ENCODE measurements at places on chromosomes 1 and 21.

DNA sequence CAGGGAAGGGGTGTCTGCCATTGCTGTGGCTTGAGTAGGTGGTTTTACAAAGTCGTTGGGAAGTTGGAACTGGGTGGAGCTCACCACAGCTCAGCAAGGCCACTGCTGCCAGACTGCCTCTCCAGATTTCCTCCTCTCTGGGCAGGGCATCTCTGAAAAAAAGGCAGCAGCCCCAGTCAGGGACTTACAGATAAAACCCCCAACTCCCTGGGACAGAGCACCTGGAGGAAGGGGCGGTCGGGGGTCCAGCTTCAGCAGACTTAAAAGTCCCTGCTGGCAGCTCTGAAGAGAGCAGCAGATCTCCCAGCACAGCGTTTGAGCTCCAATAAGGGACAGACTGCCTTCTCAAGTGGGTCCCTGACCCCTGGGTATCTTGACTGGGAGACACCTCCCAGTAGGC, 124.2 kb downstream of the LHX8 start:
- no peak for DNase-seq
- H3K4me1 ChIP-seq = no peaks in the 10 kb centered on the region
- H3K27ac ChIP-seq = no peak overlapping the region
- no peak overlapping the region for H3K4me3 ChIP-seq
- no peaks in the 10 kb centered on the region for H3K27me3 ChIP-seq

- no peak overlapping the region for H3K27ac ChIP-seq
- no peaks in the 10 kb centered on the region for H3K36me3 ChIP-seq
- no peak for DNase-seq
- H3K4me1 ChIP-seq = peaks cover 9% of the 10 kb centered on the region
- H3K4me3 ChIP-seq = no peak overlapping the region
These were observed 134.5 kb downstream of the VAV3 start for GRCh38 chr1:107830526-107830925.

DNA sequence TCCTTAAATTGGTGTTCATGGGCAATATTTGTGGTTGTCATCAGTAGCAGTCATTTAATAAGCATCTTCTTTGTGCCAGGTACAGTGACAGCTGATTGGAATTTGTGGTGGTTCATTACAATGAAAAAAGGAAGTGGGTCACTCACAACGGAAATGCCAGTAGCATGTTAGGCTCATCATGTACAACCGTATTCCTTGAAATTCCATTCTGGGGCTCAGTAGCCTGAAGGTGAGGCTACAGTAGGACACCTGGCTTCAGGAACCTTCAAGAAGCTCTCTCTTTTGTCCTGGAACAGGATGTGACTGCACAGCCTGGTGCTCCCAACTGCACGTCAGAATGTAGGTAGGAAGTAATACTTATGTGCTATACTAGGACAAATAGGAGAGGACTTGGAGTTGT, 93.9 kb downstream of the ST3GAL3 start:
- no peaks in the 10 kb centered on the region for H3K4me1 ChIP-seq
- no peaks in the 10 kb centered on the region for H3K27me3 ChIP-seq
- H3K4me3 ChIP-seq = no peak overlapping the region
- DNase-seq = no peak
- H3K27ac ChIP-seq = no peak overlapping the region

- H3K4me3 ChIP-seq = no peak overlapping the region
- H3K4me1 ChIP-seq = no peaks in the 10 kb centered on the region
- no peaks in the 10 kb centered on the region for H3K36me3 ChIP-seq
- DNase-seq = no peak
These were observed 416.0 kb downstream of the PCP4 start for GRCh38 chr21:40282912-40283886.

GRCh38 chr1:22749919-22750684, 39.5 kb downstream of the EPHB2 start:
- no peak overlapping the region for H3K4me3 ChIP-seq
- H3K27me3 ChIP-seq = no peaks in the 10 kb centered on the region
- no peaks in the 10 kb centered on the region for H3K4me1 ChIP-seq
- no peak for DNase-seq
- no peaks in the 10 kb centered on the region for H3K36me3 ChIP-seq

GRCh38 chr21:41610042-41610839, 102.3 kb upstream of the TMPRSS2 start:
- H3K27ac ChIP-seq = no peak overlapping the region
- no peaks in the 10 kb centered on the region for H3K4me1 ChIP-seq
- DNase-seq = no peak
- H3K36me3 ChIP-seq = no peaks in the 10 kb centered on the region
- no peak overlapping the region for H3K4me3 ChIP-seq

- no peak for DNase-seq
- H3K36me3 ChIP-seq = no peaks in the 10 kb centered on the region
- H3K4me1 ChIP-seq = peaks cover 9% of the 10 kb centered on the region
- no peak overlapping the region for H3K27ac ChIP-seq
- H3K27me3 ChIP-seq = no peaks in the 10 kb centered on the region
- H3K4me3 ChIP-seq = no peak overlapping the region
These were observed 14.9 kb downstream of the TMEM35B start for GRCh38 chr1:34970220-34970735.

DNA sequence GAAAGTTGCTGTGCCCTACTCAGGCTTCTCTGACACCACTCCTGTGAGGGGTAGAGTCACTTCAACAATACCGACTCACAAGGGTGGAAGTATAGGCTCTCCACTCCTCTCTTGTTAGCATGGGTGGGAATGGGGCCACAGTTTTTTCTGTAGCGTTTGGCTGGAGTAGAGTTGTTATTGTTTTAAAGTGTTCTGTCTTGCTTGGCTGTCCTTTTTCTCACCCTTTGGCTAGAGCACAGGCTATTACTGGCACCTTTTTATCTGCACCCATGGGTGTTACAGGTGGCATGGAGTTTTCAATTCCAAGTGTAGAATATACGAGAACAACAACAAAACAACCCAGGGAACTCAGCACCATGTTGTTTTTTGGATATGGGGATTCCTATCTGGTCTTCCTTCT, 74.3 kb upstream of the CD5L start:
- no peaks in the 10 kb centered on the region for H3K36me3 ChIP-seq
- no peak overlapping the region for H3K4me3 ChIP-seq
- no peak for DNase-seq
- H3K27me3 ChIP-seq = no peaks in the 10 kb centered on the region
- H3K27ac ChIP-seq = no peak overlapping the region

GRCh38 chr1:13901597-13901996, 201.6 kb downstream of the PRDM2 start:
- no peaks in the 10 kb centered on the region for H3K27me3 ChIP-seq
- H3K36me3 ChIP-seq = no peaks in the 10 kb centered on the region
- no peak overlapping the region for H3K27ac ChIP-seq
- H3K4me3 ChIP-seq = no peak overlapping the region
- no peak for DNase-seq

GRCh38 chr1:8374356-8374755, 56.4 kb downstream of the SLC45A1 start:
- no peak overlapping the region for H3K27ac ChIP-seq
- no peaks in the 10 kb centered on the region for H3K27me3 ChIP-seq
- peaks cover 8% of the 10 kb centered on the region for H3K4me1 ChIP-seq
- DNase-seq = no peak
- H3K4me3 ChIP-seq = no peak overlapping the region

- no peaks in the 10 kb centered on the region for H3K36me3 ChIP-seq
- H3K27me3 ChIP-seq = no peaks in the 10 kb centered on the region
These were observed 60.8 kb downstream of the ZNF684 start for GRCh38 chr1:40592107-40592803.

GRCh38 chr1:30762152-30762929, 4.8 kb upstream of the LAPTM5 start:
- DNase-seq = no peak
- no peak overlapping the region for H3K27ac ChIP-seq
- H3K4me1 ChIP-seq = peaks cover 60% of the 10 kb centered on the region
- H3K27me3 ChIP-seq = no peaks in the 10 kb centered on the region
- no peak overlapping the region for H3K4me3 ChIP-seq
- no peaks in the 10 kb centered on the region for H3K36me3 ChIP-seq

- no peak for DNase-seq
- no peak overlapping the region for H3K4me3 ChIP-seq
- H3K27ac ChIP-seq = no peak overlapping the region
- no peaks in the 10 kb centered on the region for H3K4me1 ChIP-seq
These were observed 28.5 kb downstream of the MAP3K21 start for GRCh38 chr1:233355841-233356704.

- DNase-seq = no peak
- no peak overlapping the region for H3K4me3 ChIP-seq
- H3K4me1 ChIP-seq = no peaks in the 10 kb centered on the region
- no peak overlapping the region for H3K27ac ChIP-seq
- no peaks in the 10 kb centered on the region for H3K27me3 ChIP-seq
- H3K36me3 ChIP-seq = no peaks in the 10 kb centered on the region
These were observed 39.0 kb upstream of the ATP1A1 start for GRCh38 chr1:116334015-116334547.

- no peak for DNase-seq
- H3K4me3 ChIP-seq = no peak overlapping the region
- H3K4me1 ChIP-seq = peaks cover 7% of the 10 kb centered on the region
- H3K36me3 ChIP-seq = no peaks in the 10 kb centered on the region
These were observed 2.3 kb upstream of the AUNIP start for GRCh38 chr1:25861316-25862286.

GRCh38 chr1:162736184-162736583, 54.3 kb upstream of the HSD17B7 start:
- no peak overlapping the region for H3K4me3 ChIP-seq
- H3K27ac ChIP-seq = no peak overlapping the region
- H3K27me3 ChIP-seq = no peaks in the 10 kb centered on the region

- no peak overlapping the region for H3K27ac ChIP-seq
- H3K36me3 ChIP-seq = no peaks in the 10 kb centered on the region
- no peaks in the 10 kb centered on the region for H3K27me3 ChIP-seq
These were observed 128.6 kb upstream of the COL6A1 start for GRCh38 chr21:45852886-45853400.

- no peak overlapping the region for H3K27ac ChIP-seq
- no peak overlapping the region for H3K4me3 ChIP-seq
- no peaks in the 10 kb centered on the region for H3K36me3 ChIP-seq
- no peaks in the 10 kb centered on the region for H3K27me3 ChIP-seq
These were observed 132.3 kb downstream of the GLIS1 start for GRCh38 chr1:53606651-53607051.

DNA sequence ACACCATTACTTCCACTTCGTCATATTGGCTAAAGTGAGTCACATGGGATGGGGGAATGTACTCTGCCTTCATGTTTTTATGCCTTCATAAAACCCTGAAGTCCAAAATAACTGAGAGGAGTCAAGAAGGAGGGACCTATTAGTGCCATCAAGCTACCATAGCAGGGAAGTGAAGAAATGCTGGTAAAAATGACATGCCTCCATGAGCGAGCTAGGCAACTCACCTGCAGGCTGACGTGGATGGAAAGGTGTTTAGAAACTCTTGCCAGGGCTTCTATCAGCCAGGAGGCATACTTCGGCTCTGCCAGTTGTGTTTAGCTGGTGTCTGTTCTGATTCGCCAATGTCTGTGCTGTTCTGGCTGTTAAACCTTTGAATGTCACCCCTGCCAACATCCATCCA, 424.4 kb upstream of the USP24 start:
- no peak overlapping the region for H3K4me3 ChIP-seq
- H3K27me3 ChIP-seq = no peaks in the 10 kb centered on the region

- H3K4me3 ChIP-seq = peak overlapping the region; percentile 48
- H3K36me3 ChIP-seq = no peaks in the 10 kb centered on the region
- peaks cover 18% of the 10 kb centered on the region for H3K4me1 ChIP-seq
These were observed 869 bp downstream of the NAV1 start for GRCh38 chr1:201539561-201540431.

GRCh38 chr1:207417076-207417475, 37.1 kb upstream of the CR2 start:
- H3K36me3 ChIP-seq = no peaks in the 10 kb centered on the region
- no peak overlapping the region for H3K4me3 ChIP-seq
- no peak for DNase-seq
- H3K4me1 ChIP-seq = no peaks in the 10 kb centered on the region

DNA sequence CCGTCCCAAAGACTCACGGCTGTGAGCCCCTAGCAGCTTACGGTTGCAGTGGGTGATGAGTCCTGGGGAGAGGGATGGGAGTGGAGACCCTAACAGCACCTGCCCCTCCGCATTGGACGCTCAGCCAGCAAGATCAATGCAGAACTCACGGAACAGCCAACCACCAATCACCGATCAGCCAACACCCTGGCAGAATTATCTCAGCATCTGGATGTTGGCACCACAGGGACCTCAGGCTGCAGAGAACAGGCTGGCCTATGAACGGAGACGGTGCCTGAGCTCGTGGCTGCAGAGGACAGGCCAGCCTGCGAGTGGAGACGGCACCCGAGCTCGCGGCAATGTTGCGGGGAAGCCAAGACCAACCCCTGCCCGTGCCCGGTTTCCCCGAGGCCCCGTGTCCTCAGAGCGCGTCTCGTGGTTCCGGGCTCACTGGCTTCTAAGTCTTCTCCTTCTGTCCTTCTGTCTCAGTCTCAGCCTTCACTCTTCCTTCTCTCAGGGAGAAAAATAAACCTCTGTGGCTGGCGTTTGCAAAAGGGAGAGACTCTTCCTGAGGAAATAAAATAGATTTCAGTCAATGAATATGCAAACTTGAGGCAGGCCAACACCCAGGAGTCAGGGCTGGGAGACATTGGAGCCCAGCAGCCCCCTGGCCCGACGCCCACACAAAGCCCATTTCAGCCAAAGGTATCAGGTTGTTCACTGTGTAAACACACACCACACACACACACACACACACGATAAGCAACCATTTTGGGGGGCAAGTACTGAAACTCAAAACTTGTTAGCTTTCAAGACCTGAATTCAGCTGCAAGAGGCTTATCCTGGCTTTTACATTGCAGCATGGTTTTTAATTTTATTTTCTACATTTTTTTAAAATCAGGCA, 67.8 kb downstream of the SIK1 start:
- no peaks in the 10 kb centered on the region for H3K27me3 ChIP-seq
- no peaks in the 10 kb centered on the region for H3K36me3 ChIP-seq
- H3K4me3 ChIP-seq = no peak overlapping the region
- DNase-seq = no peak
- H3K27ac ChIP-seq = no peak overlapping the region

DNA sequence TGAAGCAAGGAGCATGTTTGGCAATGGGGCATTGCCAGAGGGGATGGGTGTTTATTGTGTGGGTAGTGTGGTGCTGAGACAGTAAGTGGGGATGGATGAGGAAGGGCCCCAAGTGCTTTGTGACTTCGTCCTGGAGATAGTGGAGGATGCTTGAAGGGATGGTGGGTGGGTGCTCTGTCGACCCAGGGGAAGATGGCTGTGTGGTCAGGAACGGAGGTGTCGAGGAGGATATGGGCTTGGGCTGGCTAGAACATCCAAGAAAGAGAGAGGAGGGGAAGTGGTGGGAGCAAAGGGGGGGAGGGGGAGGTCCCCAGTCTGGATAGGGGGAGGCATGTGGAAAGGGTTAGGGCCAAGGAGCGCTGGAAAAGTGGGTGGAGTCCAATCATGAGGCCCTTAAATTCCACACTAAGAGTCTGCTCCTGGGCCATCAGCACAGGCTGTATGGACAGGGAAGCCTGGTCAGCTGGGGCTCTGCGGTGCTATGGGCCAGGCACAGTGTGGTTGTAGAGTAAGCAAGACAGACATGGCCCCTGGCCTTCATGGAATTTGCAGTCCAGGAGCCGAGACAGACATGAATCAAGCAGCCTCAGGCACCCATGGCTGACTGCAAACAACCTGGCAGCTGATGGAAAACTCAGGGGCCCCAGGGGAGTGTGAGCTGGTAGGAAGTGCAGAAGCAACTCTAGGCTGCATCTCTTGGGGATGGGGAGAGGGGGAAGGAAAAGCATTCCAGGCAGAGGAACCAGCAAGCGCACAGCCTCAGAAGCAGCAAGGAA, 36.3 kb downstream of the EDN2 start:
- H3K27me3 ChIP-seq = no peaks in the 10 kb centered on the region
- H3K27ac ChIP-seq = no peak overlapping the region
- H3K4me3 ChIP-seq = no peak overlapping the region
- DNase-seq = no peak
- no peaks in the 10 kb centered on the region for H3K36me3 ChIP-seq

- H3K27me3 ChIP-seq = no peaks in the 10 kb centered on the region
- H3K27ac ChIP-seq = no peak overlapping the region
- no peak overlapping the region for H3K4me3 ChIP-seq
- H3K4me1 ChIP-seq = peaks cover 4% of the 10 kb centered on the region
- no peak for DNase-seq
These were observed 12.6 kb upstream of the MNDA start for GRCh38 chr1:158818560-158818959.

All from effector memory CD4-positive, alpha-beta T cell (primary cell).